ENCODE measurements at places on chromosomes 3 and 15.

GRCh38 chr3:194957743-194958240 is 272.1 kb downstream of the FAM43A start:
- no peak for DNase-seq

GRCh38 chr15:36673039-36673438 is 93.6 kb downstream of the CDIN1 start:
- DNase-seq, result no peak

GRCh38 chr3:195757438-195757770 is 36.6 kb downstream of the MUC20 start:
- no peak for DNase-seq

GRCh38 chr3:66836363-66837152 is 161.5 kb upstream of the KBTBD8 start:
- DNase-seq, result no peak

- no peak for DNase-seq
Observed at GRCh38 chr3:124597979-124598378, 132.3 kb upstream of the UMPS start.

Measured in T-helper 1 cell (primary cell).